ENCODE measurements at places on chromosomes 2 and 18.

DNA sequence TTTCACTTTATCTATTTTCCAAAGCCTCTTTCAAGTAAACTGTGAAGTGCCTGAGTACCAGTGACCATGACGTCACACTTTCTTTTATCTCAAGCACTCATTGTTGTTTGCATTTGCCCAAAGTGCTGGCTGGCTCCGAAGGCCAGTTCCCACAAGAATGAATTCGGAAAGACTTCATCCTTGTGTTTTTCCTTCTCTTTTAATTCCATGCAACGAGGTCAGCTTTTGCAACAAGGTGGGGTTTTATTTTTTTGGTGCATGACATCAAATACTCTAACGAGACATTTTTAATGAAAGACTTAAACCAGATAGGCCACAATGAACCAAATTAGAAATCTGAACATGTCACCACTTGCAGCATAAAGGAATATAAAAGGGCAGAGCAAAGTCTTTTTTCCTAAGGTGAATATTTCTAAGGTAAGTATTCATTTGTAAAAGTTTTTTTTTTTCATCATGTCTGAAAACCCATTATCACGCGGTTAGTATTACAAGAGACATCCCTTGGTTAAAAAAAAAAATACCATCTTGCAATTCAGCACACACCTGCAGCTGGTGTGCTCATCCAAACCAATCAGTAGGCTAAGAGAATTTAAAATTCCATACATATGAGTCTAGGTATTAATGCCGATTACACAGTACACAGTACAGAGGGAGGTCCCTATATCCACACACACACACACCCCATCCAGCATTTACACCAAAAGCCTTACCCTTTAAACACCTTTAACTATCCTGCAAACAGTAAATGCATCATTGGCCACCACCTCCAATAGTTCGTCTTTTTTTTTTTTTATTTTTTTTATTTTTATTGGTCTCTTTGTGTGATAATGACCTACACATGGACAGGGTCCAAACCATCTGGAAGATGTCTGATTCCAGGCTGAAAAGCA, 2.3 kb downstream of the ARL4C start:
- DNase-seq = no peak

DNA sequence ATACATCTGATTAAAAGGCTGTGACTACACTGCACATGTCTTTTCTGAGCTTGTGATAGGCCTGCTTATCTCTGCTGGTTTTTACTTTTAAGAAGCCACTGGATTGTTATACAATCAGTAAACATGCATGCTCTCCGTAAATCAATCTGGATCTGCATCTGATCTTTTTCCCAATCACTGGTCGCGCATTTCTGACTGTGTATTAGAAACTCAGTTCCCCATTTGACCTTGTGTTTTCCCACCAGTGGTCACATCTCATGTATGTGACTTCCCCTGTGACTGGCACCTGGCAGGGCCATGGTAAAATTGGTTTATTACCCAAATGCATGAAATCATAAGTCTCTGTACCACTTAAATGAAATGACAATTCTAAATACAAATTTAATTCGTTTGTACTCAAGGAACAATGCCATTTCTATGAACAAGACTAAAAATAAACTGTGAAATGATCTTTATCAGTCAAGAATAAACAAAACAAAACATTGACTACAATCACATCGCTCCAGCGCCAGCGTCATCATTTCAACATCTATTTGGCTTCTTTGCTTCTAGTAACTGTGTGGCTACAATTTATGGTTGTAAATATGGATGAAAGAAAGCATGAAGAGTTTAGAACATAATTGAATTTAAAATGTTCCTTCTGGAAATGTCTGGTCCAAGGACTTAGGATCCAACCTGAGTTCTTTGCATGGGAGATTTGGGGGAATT, 396.6 kb upstream of the TRIB2 start:
- DNase-seq = no peak

- DNase-seq = no peak
These were observed 63.4 kb downstream of the TACR1 start for GRCh38 chr2:75135776-75136400.

- DNase-seq = peak; percentile 59
These were observed 48.5 kb upstream of the PROKR1 start for GRCh38 chr2:68594674-68595492.

- no peak for DNase-seq
These were observed 68.2 kb downstream of the ZNF521 start for GRCh38 chr18:25283781-25284180.

GRCh38 chr18:78889250-78889649, 90.4 kb upstream of the SALL3 start:
- no peak for DNase-seq

- no peak for DNase-seq
These were observed 32.9 kb downstream of the SERPINB7 start for GRCh38 chr18:63808125-63808524.

- DNase-seq = no peak
These were observed 218.7 kb downstream of the CMPK2 start for GRCh38 chr2:6647046-6647445.

DNA sequence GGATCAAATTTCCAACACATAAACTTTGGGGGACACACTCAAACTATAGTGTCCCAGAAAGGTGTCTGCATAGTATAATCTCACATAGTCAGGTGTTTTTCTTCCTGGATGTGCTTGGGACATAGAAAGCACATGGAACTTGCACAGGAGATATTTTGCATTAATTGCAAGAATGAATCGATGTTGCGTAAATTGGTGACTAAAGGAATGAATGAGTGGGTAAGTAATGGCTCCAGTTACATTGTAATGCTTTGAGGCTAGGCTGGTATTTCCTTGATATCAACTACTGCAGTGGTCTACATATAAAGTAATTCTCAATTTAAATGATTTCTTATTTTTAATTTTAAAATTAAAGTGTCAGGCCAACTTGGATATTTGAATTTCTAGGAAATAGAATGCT, 53.4 kb downstream of the SH3RF3 start:
- no peak for DNase-seq

- no peak for DNase-seq
These were observed 51.7 kb upstream of the SATB2 start for GRCh38 chr2:199509403-199509802.

DNA sequence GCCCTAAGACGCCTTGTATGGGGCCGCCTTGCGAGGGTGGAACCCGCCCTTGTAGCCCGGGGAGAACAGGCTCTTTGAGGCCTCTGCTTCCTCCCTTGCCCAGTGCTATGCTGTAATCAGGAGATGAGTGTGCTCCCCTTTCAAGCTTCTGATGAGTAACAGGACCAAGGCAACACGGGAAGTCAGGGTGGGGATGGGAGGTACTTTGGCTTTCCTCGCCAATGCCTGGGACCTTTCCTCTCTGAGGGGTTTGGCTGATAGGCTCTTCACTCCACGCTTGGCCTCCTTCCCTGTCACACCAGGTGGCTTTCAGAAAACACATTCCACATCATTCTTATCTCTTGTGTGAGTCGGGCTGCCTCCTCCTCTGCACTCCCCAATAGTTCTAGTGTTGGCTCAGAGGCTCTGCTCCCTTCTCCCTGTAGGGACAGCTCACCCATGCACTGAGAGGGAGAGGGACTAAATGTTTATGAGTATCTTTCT, 223.7 kb upstream of the TRIB2 start:
- peak; percentile 13 for DNase-seq

DNA sequence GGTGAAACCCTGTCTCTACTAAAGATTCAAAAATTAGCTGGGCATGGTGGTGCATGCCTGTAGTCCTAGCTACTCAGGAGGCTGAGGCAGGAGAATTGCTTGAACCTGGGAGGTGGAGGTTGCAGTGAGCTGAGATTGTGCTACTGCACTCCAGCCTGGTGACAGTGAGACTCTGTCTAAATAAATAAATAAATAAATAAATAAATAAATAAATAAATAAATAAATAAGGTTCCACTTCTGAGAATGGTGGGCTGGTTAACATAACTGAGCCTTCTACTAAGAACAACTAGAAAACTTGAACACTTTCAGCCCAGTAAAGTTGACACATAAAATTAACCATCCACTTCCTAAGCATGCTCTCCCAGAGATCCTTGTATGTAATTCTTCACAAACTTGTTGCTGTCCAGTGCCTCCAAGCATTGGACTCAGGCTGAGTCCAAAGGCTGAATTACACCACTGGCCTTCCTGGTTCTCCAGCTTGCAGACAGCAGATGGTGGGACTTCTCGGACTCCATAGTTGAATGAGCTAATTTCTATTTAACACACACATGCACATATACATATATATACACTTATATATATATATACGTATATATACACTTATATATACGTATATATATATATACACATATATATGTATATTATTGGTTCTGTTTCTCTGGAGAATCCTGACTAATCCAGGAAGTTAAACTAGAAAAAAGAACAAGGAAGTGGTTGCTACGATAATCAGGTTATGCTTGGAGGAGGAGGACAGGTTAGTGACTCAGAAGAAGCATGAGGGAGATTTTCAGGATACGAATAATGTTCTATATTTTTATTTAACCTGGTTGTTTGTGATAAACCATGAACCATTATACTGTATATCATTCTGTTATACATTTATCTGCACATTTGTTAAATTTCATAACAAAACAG, 348.8 kb downstream of the METTL4 start:
- no peak for DNase-seq

GRCh38 chr2:55236992-55237543, 4.6 kb downstream of the RPS27A start:
- no peak for DNase-seq

GRCh38 chr2:228144961-228145360, 36.5 kb downstream of the SPHKAP start:
- DNase-seq = no peak

GRCh38 chr2:62303788-62304187, 107.9 kb downstream of the B3GNT2 start:
- DNase-seq = no peak

DNA sequence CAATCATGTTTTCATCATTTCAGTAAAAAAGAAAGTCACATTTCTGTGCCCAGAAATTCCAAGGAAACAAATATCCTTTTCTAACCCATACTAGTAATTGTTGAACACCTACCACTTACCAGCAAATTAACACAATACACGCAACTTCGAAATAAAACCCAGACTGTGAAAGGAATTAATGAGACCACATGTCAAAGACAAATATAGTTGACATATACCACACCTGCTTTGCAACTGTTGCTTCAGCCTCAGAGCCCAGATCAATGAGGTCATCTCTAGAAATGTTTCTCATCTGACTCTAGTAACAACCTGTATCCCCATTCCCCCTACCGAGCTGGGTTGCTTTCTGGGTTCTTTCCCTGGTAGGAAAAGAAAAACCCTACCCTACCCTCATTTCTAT, 52.6 kb downstream of the TRIP12 start:
- DNase-seq = no peak

GRCh38 chr18:39453882-39454281, 1888.3 kb upstream of the CELF4 start:
- no peak for DNase-seq

DNA sequence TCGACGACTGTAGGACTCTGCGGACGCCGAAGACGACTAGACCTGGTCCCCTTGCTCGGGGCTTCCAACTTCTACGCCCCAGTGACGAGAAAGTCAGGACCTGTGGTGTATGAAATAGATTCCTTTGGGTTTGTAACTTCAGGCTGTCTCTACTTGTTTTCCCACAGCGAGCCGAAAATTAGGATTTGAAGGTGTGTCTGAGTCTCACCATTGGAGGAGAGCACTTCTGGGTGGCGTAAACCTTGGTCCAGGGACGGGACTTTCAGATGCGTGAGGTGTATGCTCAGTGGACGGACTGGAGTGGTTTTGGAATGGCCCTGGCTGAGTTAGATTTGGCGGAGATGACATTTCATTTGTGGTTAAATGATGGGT, 1.3 kb downstream of the BIRC6 start:
- peak; percentile 58 for DNase-seq

DNA sequence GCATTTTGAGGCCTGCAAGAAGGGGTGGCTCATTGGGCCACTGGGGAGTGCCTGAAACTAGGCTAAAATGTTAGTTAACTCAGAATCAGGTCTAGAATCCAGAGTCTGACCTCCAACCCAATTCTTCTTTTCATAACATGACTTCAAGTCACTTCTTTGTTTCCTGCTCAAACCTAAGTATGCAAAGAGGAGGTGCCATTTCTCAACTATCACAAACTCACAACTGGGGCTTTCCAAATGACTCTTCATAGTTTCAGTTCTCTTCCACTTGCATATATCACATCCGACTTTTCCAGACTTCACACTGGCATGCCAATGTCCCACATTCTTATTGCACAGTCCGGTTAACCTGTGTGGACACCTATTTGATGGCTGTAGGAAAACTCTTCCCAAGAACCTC, 211.6 kb downstream of the TCF4 start:
- DNase-seq = no peak

Data from RKO (cell line).